ENCODE measurements at places on chromosomes 13 and 19. TPM values are rescaled to one million over a fixed set of nuclear protein-coding genes. Genes with fewer than 3 reads are reported as not detected.

LMTK3 gene
- 6.2 TPM for total RNA-seq

CGB3 gene
- 3.6 TPM for total RNA-seq

KCNC3 gene
- total RNA-seq = not detected

PGLYRP1 gene
- not detected for total RNA-seq

GARIN5A gene
- total RNA-seq = not detected

LGALS4 gene
- not detected for total RNA-seq

KLF1 gene
- total RNA-seq = not detected

LRRC4B gene
- not detected for total RNA-seq

DNA sequence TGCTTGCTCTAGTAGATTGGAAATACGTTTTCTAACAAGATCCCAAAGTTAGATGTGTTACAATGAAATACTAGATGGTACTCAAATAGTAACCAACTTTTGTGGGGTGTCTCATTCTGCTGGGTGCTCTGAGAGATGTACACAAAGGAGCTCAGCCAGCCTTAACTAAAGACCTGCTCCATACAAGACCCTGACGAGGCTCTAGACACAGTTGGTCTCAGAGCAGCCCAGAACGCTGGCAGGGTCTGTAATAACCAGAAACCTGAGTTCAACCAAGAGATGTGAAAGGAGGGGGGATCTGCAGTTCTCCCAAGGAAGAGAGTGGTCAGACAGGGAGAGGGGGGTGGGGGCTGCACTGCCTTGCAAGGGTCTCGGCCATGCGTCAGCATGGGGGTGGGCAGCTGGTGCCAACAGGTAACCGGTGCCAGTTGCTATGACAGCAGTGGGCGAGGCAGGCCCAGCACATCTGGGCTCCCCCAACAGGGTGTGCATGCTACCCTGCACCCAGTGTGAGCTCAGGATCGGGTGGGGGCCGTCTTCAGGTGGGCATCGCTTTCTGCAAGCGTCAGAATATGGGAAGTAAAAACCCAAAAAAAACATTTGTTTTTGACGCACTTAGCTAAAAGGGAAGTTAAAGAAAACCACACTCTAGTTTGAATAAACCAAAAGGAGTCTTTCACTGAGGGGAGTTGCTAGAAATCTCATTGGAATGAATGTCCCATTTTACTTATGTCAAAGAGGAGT is 68.0 kb upstream of the GPR183 start:
- no peak for DNase-seq

DNA sequence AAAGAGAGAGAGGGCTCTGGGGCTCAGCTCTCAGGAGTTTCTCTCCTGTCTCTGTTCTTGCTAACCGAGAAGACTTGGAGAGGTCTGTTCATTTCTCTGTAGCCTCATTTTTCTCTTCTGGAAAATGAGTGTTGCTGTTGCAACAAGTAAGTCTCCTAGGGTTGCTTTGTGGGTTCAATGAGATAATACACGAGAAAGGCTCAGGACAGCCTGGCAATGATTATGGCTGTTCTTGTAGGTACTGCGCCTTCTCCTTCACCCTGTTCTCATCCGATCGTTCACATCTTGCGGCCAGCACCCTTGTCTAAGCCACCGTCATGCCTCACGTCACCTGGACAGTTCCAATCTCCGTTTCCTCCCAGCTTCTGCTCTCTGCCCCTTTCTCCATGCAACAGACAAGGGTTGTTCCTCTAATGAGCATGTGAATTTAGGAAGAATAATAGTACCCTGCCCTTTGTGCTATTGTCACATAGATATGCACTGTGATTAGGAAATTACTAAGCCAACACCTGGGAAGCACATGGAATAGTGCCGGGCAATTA is 4.2 kb downstream of the C5AR1 start:
- no peak for DNase-seq

GRCh38 chr19:8615024-8615423 is 4.5 kb upstream of the ADAMTS10 start:
- DNase-seq = peak; percentile 54

DNA sequence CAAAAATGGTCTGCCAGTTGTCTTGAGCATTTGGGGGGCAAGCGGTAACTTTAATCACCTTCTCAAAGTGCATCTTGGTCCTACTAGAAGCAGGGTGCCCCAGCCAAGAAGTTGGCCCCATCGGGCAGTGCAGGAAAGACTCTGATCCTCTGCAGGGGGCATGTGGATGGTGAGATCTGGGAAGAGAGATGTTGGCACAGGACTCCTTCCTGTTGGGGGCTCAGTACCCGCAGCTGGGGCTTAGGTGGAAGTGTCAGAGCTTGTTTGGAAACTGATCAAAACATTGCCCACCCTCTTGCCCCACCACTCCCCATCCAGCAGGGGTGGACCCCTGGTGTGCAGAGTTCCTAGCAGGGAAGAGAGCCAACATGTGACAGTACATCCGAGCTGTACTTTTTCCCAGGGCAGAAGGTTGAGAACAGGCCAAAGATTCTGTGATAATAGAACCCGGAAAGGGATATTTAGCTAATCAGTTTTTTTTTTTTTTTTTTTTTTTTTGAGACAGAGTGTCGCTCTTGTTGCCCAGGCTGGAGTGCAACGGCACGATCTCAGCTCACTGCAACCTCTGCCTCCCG is 8.8 kb downstream of the RRAS start:
- no peak for DNase-seq

- peak; percentile 19 for DNase-seq
Measured at GRCh38 chr13:31978021-31978420, 53.6 kb upstream of the FRY start.

DNA sequence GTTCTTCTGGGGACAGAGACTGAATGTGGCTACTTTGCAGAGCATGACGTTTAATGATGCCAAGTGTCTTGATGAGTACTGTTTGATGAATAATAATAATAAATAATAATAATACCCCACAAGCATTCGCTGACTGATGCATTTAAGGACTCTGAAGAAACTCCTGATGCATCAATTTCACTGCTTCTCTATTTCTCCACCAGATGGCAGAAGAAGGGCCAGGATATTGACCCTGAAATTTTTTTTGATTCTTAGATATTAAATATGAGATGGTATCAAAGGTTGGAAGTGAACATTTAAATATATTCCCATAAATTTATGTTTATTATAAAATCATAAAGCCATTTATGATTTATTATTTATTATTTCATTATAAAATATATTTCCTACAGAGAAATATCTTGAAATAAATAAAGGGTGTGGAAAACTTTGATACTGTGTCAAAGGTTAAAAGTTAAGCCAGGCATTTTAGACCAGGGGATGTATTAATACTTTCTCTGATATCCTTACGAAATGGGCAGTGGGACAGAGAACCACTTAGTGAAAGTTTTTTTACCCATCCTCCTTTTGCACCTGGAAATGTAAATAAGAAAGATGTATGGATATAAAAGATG is 170.9 kb downstream of the LACC1 start:
- no peak for DNase-seq

DNA sequence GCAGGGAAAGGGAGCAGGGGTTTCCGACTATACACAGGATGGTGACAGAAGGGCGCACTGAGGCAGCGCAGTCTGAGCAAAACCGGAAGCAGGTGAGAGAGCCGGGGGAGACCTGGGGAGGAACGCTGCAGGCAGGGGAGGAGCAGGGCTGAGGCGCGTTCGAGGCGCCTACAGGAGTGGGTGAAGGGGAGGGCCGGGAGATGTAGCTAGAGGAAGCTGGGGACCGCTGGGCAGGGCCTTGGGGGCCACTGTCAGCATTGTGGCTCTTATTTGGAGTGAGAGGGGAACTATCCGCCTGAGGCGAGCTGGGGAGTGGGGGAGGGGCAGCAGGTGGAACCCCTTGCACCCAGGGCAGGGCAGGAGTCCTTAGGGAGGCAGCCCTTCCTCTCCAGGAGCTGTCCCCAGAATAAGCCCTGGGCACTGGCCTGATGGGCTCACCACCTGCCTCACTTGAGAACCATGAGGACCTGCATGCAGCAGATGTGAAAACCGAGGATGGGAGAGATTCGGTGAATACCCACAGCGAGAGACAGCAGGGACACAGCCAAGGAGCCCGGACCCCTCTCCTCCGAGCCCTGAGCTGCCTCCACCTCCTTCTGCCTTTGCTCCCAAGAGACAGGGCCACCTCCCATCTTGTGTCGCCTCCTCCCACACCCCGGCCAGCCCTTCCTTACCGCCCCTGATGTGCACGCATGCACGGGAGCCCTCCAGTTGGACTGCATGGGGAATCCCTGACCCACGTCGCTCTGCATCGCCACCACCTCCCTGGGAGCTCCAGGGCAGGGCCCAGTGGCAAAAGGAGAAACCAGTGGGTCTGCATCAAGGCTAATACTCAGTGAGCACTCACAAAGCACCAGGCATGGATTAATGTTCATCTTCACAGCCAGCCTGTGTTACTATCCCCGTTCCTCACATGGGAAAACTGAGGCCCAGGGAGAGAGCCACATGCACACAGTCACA is 10.3 kb downstream of the AKT2 start:
- DNase-seq = no peak

- no peak for DNase-seq
Measured at GRCh38 chr19:5245631-5246553, 94.7 kb downstream of the PTPRS start.

GRCh38 chr13:99227909-99228688 is 27.4 kb downstream of the UBAC2 start:
- no peak for DNase-seq

DNA sequence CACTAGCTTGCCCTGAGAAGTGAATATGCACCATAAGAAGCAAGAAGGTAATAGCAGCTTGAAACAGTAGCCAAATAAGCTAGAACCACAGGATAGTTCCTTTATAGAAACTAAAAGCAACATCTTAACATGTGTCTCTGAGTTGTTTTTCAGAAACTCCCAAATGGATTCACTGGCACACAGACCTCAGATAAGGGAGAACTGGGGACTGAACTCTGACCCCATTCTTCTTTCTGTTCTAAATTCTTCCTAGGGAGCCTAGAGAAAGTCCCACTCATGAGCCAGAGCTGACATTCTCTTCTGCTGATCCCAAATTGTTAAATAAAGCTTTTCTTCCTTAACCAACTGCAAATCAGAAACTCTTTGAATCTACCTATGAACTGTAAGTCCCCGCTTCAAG is 146.1 kb downstream of the PCDH9 start:
- no peak for DNase-seq

DNA sequence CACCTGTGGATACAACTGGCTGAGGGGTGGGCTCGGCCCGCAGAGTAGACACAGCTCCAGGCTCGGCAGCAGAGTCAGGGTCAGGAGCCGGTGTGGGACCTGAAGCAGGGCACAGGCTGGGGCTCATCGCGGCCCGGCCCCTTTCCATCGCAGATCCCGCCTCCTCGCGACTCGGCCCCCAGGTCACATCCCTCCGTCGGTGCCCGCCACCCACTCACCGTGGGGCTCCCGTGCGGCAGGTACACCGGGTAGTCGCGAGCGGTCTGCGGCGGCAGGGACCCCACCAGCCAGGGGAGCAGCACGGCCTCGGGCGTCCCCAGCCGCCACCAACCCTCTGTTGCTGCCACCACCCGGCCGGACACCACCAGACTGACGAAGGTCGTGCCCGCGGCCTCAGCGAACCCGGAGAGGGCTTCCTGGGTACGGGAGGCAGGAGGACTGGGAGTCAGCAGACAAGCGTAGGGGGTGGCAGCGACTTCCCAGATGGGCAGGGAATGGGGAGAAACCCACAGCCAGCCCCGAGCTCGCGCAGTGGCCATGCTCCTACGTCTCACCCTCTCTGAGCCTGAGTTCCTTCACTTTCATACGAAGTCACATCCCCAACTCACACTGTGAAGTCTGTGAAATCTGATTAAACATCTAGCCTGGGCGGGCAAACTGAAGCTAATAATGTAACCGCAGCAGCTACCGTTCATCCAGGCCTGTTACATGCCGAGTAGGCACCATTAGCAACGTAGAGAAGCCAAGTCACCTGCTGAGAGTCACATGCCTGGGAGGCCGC is 3.7 kb downstream of the FUZ start:
- DNase-seq = peak; percentile 16

- DNase-seq = no peak
Measured at GRCh38 chr13:114324334-114324733, 10.0 kb downstream of the CHAMP1 start.

GRCh38 chr13:34506796-34507195 is 435.3 kb upstream of the NBEA start:
- DNase-seq = peak; percentile 42

GRCh38 chr13:18954254-18954653 is 227.4 kb downstream of the TUBA3C start:
- DNase-seq = no peak

GRCh38 chr13:23212671-23213070 is 31.9 kb downstream of the SGCG start:
- peak; percentile 33 for DNase-seq

DNA sequence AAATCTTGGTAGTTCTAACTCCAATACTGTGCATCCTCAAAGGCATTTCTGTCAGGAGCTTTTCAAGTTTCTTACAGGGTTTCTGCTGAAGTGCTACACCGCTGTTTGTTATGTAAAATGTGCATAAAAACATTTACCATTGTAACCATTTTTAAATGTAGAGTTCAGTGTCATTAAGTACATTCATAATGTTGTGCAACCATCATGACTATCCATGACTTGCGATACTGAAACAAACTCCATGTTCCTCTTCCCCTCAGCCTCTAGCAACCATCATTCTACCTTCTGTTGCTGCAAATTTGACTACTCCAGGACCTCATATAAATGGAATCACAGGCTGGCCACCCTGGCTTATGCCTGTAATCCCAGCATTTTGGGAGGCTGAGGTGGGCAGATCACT is 14.4 kb upstream of the SLC25A42 start:
- DNase-seq = no peak

- DNase-seq = no peak
Measured at GRCh38 chr19:3281026-3281425, 56.6 kb downstream of the CELF5 start.

DNA sequence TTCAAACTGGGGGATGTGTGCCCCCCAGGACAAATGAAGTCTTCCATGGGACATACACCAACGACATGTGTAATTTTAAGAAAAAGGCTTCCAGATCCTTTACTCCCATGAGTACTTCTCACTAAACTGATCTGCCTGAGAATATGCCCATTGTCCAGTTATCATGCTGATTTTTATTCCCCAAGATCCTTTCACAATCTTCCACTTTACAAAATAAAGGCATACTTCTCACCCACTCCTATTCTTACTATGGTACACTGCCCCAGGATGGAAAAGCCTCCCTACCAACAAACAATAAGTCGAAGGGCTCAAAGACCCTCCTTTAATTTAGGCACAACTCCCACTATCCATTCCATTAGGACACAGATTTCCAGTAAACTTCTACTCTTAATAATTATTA is 3.5 kb downstream of the SPART start:
- no peak for DNase-seq

- no peak for DNase-seq
Measured at GRCh38 chr19:20307127-20307526, 140.1 kb downstream of the ZNF486 start.

GRCh38 chr19:21603431-21604231 is 98.2 kb downstream of the ZNF429 start:
- DNase-seq = no peak

GRCh38 chr13:97413694-97414093 is 20.3 kb upstream of the RAP2A start:
- DNase-seq = no peak

GRCh38 chr13:88086577-88086976 is 415.4 kb downstream of the SLITRK5 start:
- peak; percentile 36 for DNase-seq

GRCh38 chr13:98801626-98802418 is 49.4 kb upstream of the SLC15A1 start:
- DNase-seq = no peak

Measured in astrocyte (in vitro differentiated cells and primary cell).